ENCODE measurements at places on chromosomes 12 and 14.

DNA sequence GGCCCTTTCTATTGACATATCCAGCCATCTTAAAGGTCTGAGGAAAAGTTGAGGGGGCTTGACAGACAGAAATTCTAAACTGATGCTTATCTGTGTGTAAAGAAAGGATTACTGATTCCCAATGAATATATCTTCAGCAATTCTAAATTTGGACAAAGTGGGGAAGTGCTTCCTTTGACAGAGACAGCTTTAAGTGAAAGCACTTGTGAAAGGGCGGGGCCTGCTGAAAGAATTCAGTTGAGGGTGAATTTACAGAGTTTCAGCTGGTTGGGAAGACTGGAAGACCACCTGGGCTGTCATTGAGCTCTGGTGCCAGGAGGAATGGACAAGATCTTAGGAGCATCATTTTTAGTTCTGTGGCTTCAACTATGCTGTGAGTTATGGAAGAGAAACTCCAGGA, 412.5 kb upstream of the OR4E1 start:
- DNase-seq = no peak

GRCh38 chr12:53978477-53979356, 4.0 kb upstream of the HOTAIR start:
- no peak for DNase-seq

DNA sequence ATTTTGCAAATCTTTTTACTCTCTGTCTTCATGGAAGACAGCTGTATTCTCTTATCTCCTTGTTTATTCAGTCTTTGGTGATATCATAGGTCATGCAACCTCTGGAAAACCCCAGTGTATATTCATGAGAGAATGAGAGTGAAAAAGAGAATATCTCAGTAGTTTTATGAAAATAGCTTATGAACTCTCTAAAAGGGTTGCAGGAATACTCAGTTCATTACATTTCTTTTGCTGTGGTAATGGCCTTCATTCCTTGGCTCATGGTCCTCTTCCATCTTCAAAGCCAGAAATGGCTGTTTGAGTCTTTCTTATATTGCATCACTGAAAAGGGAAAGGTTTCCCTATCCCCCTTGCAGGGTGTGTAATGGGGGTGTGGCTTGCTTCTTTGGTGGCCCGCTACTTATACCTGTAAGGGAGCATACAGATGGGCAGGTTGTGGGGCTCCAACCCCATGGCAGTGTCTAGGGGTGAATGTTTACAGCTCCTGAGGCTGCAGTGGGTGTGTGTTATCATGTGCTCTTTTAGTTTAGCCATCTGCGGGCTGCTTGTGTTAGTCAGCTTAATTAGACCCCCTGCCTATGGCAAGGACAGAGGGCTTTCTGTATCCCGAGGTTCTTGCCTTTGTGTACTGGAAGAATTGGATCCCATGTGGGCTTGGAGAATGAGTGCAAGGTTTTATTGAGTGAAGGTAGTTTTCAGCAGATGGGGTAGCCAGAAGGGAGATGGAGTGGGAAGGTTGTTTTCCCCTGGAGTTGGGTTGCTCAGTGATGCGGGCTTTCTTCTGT, 150.2 kb downstream of the CCDC91 start:
- no peak for DNase-seq

DNA sequence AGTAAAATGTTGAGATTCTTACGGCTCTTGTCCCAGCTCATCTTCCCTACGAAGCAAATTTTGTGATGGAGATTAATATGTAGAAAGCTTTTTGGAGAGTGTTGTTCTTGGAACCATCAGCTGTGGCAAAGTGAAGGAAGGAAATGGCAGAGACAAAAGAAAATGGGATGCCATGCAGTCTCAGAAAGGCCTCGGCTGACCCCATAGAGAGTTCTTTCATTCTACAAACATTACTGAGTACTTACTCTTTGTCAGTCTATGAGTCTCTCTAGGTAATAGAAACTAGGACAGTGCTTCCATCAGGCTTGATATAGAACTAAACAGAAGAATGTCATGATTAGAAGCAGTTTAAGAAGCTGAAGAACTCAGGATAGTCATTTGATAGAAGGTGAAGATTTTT, 134.1 kb downstream of the PLEKHA5 start:
- no peak for DNase-seq

DNA sequence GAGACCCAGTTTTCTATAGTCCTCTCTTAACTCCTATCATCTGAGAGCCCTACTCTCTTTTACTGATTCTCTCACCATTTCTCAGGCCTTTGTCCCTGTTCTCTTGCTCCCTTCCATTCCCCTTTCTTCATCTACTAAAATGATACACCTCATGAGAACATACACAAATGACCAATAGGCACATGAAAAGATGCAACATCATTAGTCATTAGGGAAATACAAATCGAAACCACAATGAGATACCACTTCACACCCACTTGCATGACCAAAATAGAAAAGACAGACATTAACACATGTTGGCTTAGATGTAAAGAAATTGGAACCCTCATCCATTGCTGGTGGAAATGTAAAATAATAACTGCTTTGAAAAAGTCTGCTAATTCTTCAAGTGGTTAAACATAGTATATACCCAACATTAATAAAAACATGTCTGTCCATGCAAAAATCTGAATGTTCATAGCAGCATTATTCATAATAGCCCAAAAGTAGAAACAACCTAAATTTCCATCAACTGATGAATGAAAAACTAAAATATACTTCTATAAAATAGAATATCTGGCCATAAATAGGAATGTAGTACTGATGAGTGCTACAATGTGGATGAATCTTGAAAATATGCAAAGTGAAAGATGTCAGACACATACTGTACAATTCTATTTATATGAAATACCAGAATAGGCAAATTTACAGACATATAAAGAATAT, 66.0 kb downstream of the DENND5B start:
- DNase-seq = no peak

GRCh38 chr14:30507209-30507608, 51.7 kb upstream of the G2E3 start:
- DNase-seq = no peak

DNA sequence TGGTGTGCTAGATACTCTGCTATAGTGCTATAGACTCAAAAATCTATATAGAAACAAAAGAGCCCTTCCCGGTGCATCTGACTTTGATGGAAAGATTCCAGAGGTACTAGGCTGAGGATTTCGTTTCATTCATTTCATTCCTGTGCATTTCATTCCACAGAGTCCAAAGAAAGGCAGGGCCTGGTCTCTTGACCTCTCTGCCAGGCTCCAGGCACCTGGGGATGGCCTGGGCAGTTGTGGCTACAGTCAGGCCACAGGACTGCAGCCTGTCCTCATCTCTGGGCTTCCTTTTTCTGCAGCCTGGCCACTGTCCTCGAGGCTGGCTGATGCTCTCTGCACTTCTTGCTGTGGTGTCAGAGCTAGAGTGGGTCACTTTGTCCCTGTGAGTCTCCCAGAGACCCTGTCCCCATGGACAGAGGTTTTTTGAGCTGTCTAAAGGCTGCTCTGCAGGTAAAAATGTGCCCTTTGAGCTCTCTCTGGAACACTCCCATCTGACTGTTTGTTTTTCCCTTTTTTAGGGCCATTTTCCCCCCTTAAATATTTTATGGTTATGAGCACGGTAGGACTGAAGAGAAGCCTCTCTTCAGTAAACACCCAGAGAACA, 3.2 kb upstream of the VDR start:
- DNase-seq = no peak

GRCh38 chr14:42428996-42429395, 822.3 kb downstream of the LRFN5 start:
- DNase-seq = no peak

DNA sequence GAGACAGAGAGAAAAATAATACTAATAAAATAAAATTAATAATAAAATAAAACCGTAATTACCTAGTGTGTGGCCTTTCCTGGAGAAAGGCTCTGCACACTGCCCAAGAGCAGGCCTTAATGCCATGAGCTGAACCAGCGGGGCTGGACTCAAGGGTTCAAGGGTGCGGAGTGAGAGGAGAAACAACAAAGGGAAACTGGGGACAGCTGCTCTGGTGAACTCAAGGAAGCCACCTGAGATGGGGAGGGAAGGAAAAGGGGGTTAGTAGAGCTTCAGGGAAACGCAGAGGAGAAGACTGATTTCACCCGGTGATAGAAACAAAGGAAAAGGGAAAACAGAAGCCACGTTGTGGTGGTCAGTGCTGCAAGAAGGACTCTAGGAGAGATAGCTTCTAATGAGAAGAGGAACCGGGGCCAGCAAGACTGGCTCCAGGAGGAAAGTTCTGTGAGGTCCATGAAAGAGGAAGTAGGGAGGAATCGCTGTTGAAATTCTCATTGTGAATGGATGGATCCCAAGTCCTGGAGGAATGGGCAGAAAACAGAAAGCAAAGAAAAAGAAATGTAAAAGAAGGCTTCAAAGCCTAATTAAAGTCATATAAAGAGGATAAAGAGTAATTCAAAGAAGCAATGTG, 48.3 kb upstream of the BCL2L14 start:
- no peak for DNase-seq

DNA sequence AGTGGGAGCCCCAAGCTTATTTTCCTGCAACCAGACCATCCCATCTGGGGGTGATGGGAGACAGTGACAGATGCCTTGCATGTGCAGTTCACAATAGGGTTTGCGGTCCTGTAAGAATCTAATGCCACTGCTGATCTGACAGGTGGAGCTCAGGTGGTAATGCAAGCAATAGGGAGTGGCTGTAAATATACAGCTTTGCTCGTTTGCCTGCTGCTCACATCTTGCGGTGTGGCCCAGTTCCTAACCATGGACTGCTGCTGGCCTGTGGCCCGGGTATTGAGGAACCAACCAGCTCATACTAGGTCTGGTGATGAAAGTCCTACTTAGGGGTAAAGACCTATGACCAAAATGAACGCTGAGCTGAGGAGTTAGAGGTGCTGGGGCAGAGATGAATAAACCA, 36.1 kb upstream of the CCDC88C start:
- DNase-seq = no peak

DNA sequence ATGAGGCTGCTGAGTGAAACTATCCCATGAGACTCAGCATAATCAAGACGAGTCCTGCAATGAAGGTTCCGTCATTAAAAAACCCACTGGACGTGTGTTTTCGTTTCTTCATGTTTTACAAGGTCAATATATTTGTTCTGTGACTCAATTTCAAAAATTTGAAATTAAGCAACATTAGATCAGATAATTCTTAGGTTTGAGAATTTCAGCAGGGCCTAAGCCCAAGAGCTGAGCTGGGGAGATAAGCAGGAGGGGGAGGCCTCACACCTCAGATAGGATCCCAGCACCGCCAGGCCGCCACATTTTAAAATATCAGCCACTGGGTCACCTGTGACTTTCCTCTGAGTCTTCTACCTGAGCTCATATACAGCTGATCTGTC, 13.3 kb downstream of the STX2 start:
- no peak for DNase-seq

- no peak for DNase-seq
Observed at GRCh38 chr14:70651522-70651921, 9.8 kb downstream of the TTC9 start.

- DNase-seq = no peak
Observed at GRCh38 chr12:23671881-23672280, 277.6 kb downstream of the SOX5 start.

DNA sequence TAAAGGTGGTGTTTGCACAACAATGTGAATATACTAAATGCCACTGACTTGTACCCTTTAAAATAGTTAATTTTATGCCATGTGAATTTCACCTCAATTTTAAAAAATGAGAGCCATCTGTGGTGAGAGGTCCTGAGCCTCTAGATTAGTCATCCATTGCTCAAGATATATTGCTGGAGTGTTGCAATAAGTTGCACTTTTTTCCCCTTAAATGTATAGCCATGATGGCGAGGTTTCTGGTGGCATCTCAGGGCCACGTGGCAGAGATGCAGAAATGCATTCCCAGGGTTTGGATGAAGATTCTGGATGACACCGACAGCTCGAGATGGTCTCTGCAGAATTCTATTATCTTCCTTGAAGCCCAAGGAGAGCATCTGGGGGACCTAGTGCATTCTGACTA, 153.7 kb downstream of the AACS start:
- no peak for DNase-seq

GRCh38 chr12:78622529-78623195, 241.9 kb upstream of the SYT1 start:
- DNase-seq = no peak

GRCh38 chr12:114835031-114835430, 151.1 kb upstream of the TBX3 start:
- peak; percentile 39 for DNase-seq

- DNase-seq = no peak
Observed at GRCh38 chr12:53677800-53678148, 1.9 kb upstream of the ATP5MC2 start.

GRCh38 chr12:48960834-48961233, 3.5 kb upstream of the ARF3 start:
- DNase-seq = no peak

All from AG09309 (cell line).